NCI-H2029 (cell line): ENCODE measurements at places on chromosomes 4 and X.

DNA sequence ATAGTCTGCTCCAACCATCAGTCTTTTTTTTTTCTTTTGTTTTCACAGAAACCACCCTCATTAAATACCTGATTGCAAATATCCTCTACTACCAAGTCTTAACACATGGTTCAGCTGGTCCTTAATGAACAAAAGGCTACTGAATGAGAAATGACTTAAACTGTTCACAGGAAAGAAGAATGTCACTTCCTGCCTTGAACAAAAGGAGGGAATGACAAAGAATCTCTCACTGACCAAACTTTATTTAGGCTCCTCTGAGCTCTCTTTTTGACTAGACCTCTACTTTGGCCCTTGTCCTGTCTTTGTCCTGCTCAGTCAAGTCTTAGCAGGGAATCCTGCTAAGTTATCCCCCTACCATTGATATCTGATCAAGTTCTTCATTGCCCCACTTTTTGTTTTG is 31.8 kb upstream of the GJB1 start:
- DNase-seq, result no peak

GRCh38 chr4:142420311-142421095 is 425.6 kb downstream of the INPP4B start:
- DNase-seq, result no peak

DNA sequence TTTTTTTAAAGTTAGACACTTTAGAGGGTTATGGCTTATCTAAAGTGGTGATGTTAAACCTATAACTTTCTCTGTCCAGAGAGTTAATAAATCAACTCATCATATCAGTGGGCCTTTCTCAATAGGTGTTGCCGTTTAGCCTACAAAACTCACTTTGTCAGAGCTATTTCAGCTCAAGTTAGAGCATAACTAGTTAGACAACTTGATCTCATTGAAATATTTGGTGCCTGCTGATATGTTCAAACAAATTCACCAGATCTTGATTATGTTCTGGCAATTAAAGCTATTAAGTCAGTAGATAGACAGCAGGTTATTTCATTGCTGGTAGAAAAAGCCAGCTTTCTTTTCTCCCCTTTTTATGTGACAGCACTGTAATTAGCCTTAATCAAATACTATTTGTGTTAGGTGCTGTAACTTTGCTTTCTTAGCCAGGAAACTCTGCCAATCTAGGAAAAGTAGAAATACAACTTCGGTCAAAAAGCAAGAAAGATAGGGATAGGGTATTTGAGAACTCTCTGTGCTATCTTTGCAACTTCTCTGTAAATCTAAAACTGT is 191.8 kb downstream of the MAML3 start:
- DNase-seq, result no peak

GRCh38 chr4:102552781-102553180 is 51.6 kb downstream of the NFKB1 start:
- no peak for DNase-seq

- DNase-seq, result no peak
These were observed 39.9 kb downstream of the APBB2 start for GRCh38 chr4:41174444-41174843.
